GM23248 (cell line): ENCODE measurements at places on chromosomes 6 and 20.

DNA sequence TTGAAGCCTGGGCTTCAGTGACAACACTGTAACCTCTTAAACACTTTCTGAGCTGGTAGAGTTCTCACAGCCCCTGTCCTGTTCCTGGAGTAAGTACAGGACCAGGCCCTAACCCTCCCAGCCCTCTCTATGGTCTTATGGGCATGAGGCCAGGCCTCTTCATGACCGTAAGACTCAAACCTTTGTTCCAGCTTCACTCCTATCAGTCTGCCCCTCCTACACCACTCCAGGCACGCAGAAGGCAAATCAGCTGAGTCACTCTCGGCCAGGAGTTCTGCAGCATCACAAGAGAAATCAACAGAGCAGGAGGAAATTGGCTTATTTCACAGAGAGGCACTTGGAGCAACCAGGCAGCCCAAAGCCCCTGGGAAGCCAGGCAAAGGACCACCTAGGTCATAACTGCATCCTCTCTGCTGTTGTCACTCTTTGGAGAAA, 25.3 kb upstream of the CHD6 start:
- peak; percentile 38 for DNase-seq
- no peak overlapping the region for H3K27ac ChIP-seq
- no peak overlapping the region for H3K4me3 ChIP-seq

DNA sequence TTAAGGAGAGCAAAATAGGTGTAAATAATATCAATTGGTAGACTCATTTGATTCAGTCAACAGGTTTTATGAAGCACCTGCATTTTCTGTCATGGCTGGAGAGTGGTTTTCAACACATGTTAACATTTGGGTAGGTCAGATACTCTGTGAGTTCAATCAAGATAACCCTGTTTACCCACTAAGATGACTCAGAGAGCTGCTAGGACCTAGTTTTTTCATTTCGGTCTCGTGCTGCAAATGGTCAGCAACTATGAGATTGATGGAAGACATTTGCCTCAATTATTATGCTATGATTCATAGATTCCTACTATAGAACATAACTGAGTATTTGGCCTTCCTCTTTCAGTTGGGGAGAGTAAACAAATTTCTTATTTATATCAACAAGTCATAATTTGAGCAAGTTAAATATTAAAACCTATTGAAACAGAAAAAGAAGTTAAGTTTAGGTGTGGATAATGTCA, 391.4 kb upstream of the CITED2 start:
- no peak overlapping the region for H3K4me3 ChIP-seq
- H3K27ac ChIP-seq, result peak overlapping the region; percentile 77
- H3K4me1 ChIP-seq, result peaks cover 43% of the 10 kb centered on the region
- DNase-seq, result no peak

- H3K27me3 ChIP-seq, result no peaks in the 10 kb centered on the region
- DNase-seq, result no peak
- H3K27ac ChIP-seq, result no peak overlapping the region
- H3K36me3 ChIP-seq, result peaks cover 25% of the 10 kb centered on the region
- peaks cover 16% of the 10 kb centered on the region for H3K4me1 ChIP-seq
Observed at GRCh38 chr20:37205130-37205529, 25.8 kb upstream of the MROH8 start.

- peaks cover 14% of the 10 kb centered on the region; the same call in 1 of the 2 replicates for H3K36me3 ChIP-seq
- H3K4me1 ChIP-seq, result no peaks in the 10 kb centered on the region
- H3K4me3 ChIP-seq, result no peak overlapping the region
- no peak for DNase-seq
Observed at GRCh38 chr6:166529586-166529985, 56.9 kb downstream of the RAMACL start.

DNA sequence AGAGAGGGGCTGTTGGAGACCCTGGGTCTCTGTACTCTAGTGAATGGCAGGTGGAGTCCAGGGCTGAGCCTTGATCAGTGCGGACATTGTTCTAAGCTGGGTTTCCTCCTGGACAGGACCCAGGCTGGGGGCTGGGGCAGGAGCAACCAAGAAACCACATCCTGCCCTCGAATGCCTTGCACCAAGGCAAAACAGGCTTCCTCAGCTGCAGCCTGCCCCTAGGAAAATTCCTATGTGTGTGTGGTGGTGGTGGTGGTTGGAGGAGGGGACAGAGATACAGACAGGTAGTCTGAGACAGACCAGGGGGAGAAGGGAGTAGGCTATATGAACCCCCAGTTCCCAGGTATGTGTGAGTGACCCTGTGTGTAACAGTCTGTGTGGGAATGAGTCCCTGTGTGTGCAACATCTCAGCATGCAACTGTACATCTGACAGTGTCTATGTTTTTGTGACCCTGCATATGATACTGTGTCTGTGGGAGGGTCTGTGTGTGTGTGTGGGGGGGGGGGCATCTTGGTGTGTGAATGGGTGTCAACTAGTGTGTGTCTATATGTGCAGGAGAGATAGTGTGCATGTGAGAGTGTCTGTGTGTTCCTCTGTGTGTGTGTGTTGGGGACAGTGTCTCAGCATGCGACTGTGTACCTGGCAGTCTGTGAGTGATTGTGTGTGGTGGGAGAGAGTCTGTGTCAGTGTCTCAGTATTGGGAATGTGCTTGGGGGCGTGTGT, 3.0 kb downstream of the GLP1R start:
- H3K4me3 ChIP-seq, result no peak overlapping the region
- H3K4me1 ChIP-seq, result no peaks in the 10 kb centered on the region
- no peak overlapping the region for H3K27ac ChIP-seq
- DNase-seq, result no peak
- H3K36me3 ChIP-seq, result no peaks in the 10 kb centered on the region
- H3K27me3 ChIP-seq, result peaks cover 37% of the 10 kb centered on the region

DNA sequence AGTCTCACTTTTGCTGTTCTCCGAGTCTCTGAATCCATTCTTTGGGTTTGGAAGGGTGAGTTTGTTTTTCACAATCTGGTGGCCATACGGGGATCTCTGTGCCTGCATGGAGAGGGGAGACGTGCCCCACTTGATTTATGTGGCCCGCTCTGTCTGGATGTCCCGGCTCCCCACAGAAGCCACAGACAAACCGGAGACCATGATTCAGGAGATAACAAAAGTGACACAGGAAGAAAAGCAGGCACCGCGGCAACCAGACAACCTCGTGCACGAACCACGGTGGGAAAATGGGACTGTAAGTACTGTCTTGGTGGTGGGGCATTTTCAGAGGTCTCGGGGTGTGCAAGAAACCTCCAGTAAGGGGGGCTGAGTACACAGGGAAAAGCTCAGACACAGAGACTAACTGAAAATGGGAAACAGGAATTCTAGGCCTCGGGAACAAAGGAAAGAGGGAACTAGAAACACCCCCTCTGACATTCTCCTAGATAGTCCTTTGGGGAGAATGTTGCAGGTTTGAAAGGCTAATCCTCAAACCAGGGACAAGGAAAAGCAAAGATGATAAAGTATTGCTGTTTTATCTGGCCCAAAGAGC, 22.1 kb upstream of the ZNF318 start:
- no peaks in the 10 kb centered on the region for H3K36me3 ChIP-seq
- no peaks in the 10 kb centered on the region for H3K27me3 ChIP-seq
- no peaks in the 10 kb centered on the region for H3K4me1 ChIP-seq
- H3K4me3 ChIP-seq, result no peak overlapping the region

- H3K27me3 ChIP-seq, result no peaks in the 10 kb centered on the region
- H3K36me3 ChIP-seq, result no peaks in the 10 kb centered on the region
- H3K4me1 ChIP-seq, result peaks cover 23% of the 10 kb centered on the region
- DNase-seq, result peak; percentile 96
- peak overlapping the region; percentile 67 for H3K27ac ChIP-seq
Observed at GRCh38 chr6:11143394-11144371, 32.2 kb upstream of the ERVFRD-1 start.

- no peaks in the 10 kb centered on the region for H3K4me1 ChIP-seq
- no peak overlapping the region for H3K27ac ChIP-seq
- H3K27me3 ChIP-seq, result no peaks in the 10 kb centered on the region; the same call in 1 of the 2 replicates
- H3K36me3 ChIP-seq, result no peaks in the 10 kb centered on the region
- no peak overlapping the region for H3K4me3 ChIP-seq
- no peak for DNase-seq
Observed at GRCh38 chr6:24558516-24558915, 63.7 kb downstream of the ALDH5A1 start.

DNA sequence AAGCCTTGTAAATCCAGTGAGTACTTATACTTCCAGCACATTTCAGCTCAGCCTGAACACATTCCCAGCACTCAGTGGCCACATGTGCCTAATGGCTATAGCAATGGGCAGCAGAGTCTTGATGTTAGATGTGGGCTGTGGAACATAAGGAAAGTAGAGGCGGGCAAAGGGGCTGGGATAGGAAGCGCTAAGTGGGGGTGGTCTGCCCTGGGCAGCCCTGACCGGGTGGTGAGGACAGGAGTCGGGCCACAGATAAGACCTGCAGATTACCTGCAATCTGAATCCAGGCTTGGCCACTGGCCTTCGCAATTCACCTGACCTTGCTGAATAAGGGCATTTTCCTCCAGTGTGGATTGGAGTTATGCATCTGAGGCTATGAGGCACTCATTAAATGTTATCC, 11.1 kb upstream of the HMGA1 start:
- no peaks in the 10 kb centered on the region for H3K27me3 ChIP-seq
- H3K4me3 ChIP-seq, result no peak overlapping the region
- no peak overlapping the region for H3K27ac ChIP-seq
- peaks cover 12% of the 10 kb centered on the region for H3K4me1 ChIP-seq
- H3K36me3 ChIP-seq, result no peaks in the 10 kb centered on the region

DNA sequence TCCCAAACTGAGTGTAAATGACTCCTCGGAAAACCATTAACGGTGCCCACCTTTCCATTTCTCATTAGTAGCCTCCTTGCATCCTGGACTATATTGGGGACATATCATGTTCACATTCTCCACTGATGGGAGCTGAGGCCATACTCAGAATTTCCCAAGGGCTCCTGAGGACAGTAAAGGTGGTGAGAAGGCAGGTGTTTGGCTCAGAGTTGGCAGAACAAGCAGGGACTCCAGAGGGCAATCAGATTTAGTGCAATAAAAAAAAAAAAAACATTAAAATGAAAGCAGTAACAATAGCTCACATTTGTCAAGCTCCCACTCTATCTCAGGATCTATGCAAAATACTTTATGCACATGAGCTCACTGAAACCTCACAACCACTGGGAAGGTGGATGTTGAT, 401.4 kb downstream of the MAFB start:
- H3K4me1 ChIP-seq, result no peaks in the 10 kb centered on the region
- H3K4me3 ChIP-seq, result no peak overlapping the region
- H3K27me3 ChIP-seq, result no peaks in the 10 kb centered on the region
- no peak overlapping the region for H3K27ac ChIP-seq

GRCh38 chr6:118198746-118199145, 291.7 kb downstream of the SLC35F1 start:
- H3K4me3 ChIP-seq, result no peak overlapping the region
- no peak overlapping the region for H3K27ac ChIP-seq
- no peaks in the 10 kb centered on the region for H3K27me3 ChIP-seq
- DNase-seq, result peak; percentile 52

DNA sequence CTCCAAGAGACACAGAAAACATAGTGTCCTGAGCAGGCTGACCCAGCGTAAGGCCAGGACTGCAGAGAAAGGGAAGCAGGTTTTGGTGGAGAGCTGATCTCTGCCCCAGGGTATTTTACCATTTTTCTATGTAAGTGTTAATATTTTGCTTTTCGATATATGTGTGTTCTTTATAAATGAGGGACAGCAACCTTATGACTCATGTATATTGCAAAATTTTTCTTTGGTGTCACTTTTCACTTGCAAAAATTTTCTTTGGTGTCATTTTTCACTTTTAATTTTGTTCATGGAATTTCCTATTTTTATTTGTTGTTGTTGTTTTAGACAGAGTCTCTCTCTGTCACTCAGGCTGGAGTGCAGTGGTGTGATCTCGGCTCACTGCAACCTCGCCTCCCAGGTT, 34.6 kb upstream of the PXDC1 start:
- H3K27me3 ChIP-seq, result no peaks in the 10 kb centered on the region
- no peaks in the 10 kb centered on the region for H3K36me3 ChIP-seq
- H3K4me3 ChIP-seq, result no peak overlapping the region
- peak; percentile 44 for DNase-seq
- H3K27ac ChIP-seq, result no peak overlapping the region

- DNase-seq, result peak; percentile 72
- no peak overlapping the region for H3K27ac ChIP-seq
- no peaks in the 10 kb centered on the region for H3K27me3 ChIP-seq
Observed at GRCh38 chr6:110828396-110828795, 13.1 kb upstream of the CDK19 start.

GRCh38 chr6:132466952-132467351, 46.0 kb downstream of the STX7 start:
- no peak overlapping the region for H3K4me3 ChIP-seq
- H3K27me3 ChIP-seq, result no peaks in the 10 kb centered on the region
- DNase-seq, result peak; percentile 83
- peak overlapping the region; percentile 35 for H3K27ac ChIP-seq
- peaks cover 40% of the 10 kb centered on the region for H3K4me1 ChIP-seq

DNA sequence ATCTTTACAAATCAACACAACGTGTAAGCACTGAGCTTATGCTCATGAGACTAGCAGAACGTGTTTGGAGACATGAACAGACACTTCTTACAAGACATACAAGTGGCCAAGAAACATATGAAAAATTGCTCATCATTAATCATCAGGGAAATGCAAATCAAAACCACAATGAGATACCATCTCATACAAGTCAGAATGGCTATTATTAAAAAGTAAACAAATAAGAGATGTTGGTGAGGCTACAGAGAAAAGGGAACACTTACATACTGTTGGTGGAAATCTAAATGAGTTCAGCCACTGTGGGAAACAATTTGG, 327.9 kb upstream of the SOX4 start:
- H3K27ac ChIP-seq, result no peak overlapping the region
- H3K27me3 ChIP-seq, result no peaks in the 10 kb centered on the region
- H3K4me3 ChIP-seq, result no peak overlapping the region
- DNase-seq, result peak; percentile 1

- no peaks in the 10 kb centered on the region for H3K4me1 ChIP-seq
- H3K27me3 ChIP-seq, result no peaks in the 10 kb centered on the region
- DNase-seq, result no peak
- no peaks in the 10 kb centered on the region for H3K36me3 ChIP-seq
- H3K4me3 ChIP-seq, result no peak overlapping the region
- no peak overlapping the region for H3K27ac ChIP-seq
Observed at GRCh38 chr6:105785066-105785811, 300.9 kb upstream of the PRDM1 start.

DNA sequence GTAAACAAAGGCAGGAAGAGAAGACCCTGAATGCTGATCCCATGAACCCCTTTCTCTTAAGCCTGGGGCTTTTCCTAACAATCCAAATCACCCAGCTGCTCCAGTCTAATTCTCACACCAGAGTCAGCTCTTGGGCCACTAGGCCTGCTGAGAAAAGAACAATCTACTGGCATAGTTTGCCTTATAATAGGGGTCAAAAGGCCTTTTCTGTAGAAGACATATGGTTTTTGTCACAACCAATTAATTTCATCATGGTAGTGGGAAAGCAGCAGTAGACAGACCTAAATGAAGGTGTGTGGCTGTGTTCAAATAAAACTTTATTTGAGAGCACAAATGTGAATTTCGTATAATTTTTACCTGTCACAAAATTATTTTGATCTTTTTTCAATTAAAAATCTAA, 994.7 kb upstream of the EPHA7 start:
- H3K4me1 ChIP-seq, result no peaks in the 10 kb centered on the region
- H3K36me3 ChIP-seq, result no peaks in the 10 kb centered on the region
- no peak overlapping the region for H3K4me3 ChIP-seq
- no peaks in the 10 kb centered on the region for H3K27me3 ChIP-seq

GRCh38 chr20:47204008-47204849, 152.3 kb downstream of the ZMYND8 start:
- peaks cover 3% of the 10 kb centered on the region for H3K36me3 ChIP-seq
- H3K4me3 ChIP-seq, result no peak overlapping the region
- peaks cover 4% of the 10 kb centered on the region for H3K4me1 ChIP-seq
- peak; percentile 77 for DNase-seq

GRCh38 chr6:25749837-25750236, 4.7 kb upstream of the SLC17A4 start:
- no peak for DNase-seq
- H3K27me3 ChIP-seq, result no peaks in the 10 kb centered on the region
- H3K4me1 ChIP-seq, result no peaks in the 10 kb centered on the region
- H3K27ac ChIP-seq, result no peak overlapping the region
- no peak overlapping the region for H3K4me3 ChIP-seq
- no peaks in the 10 kb centered on the region for H3K36me3 ChIP-seq
